ENCODE measurements at places on chromosomes 5 and 9.

DNA sequence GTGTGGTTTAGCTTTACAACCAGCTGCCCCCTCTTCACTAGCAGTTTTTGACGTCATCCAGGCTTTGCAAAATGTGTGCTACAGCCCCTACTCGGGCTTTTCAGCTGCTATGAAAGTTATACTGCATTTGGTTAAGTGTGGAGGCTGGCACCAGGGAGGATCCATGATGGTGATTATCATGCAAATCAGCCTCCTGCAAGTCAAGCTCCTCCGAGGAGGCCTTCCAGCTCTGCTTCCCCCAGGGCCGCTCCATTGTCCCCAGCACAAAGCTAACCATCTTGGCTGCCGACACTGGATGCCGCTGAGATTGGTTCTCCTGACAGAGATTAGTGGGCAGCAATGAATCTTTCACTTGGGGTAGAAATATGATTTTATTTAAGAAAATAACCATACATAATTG lies 159.6 kb downstream of the NR2F1-AS1 start:
- no peak for DNase-seq

GRCh38 chr5:113447498-113448050 lies 12.8 kb upstream of the TSSK1B start:
- DNase-seq, result peak; percentile 50

GRCh38 chr5:150473673-150474358 lies 24.3 kb upstream of the RPS14 start:
- DNase-seq, result no peak

DNA sequence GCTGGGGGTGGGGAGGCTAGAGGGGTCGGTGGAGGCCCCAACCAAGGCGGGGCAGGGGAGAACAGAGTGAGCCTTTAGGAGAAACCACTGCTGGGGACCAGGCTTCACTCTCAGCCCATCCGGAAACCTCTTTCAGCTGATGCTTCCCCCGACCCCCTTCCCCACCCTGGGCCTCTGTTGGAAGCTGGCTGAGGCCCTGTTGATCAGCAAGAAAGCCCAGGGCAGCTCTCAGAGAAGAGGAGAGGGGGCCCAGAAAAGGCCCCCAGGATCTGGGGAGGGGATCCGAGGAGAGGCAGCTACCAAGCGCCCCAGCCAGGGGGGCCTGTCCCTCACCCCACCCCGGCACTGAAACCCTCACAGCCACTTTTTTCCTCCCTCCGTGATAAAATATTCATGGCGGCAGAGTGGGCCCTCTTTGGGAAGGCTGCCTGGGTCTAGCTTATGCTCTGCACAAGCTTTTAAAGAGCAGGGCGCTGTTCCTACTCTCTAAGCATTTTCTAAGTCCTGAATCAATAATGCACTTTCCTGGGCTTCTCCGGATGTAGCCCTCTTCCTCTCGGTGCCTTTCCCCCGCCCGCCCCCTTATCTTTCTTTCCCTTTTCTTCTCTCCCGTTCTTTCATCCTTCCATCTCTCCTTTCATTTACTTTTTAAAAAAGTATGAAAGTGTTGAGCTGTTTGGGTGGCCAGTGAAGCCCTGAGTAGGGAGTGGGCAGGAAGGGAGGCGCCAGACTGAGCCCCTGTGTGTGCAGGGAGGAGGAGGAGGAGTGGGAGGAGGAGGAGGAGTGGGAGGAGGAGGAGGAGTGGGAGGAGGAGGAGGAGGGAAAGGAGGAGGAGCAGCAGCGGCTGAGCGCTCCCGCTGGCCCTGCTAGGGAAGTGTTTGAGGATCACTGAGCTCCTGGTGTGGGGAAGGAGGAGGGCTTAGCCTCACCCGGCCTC lies 23.5 kb downstream of the NTNG2 start:
- no peak for DNase-seq

- peak; percentile 51 for DNase-seq
These were observed 323.4 kb downstream of the CSNK1G3 start for GRCh38 chr5:123835421-123835820.

- DNase-seq, result peak; percentile 34
These were observed 425 bp downstream of the PTPA start for GRCh38 chr9:129111528-129112151.

- no peak for DNase-seq
These were observed 11.4 kb upstream of the ANKRD33B start for GRCh38 chr5:10552183-10553143.

DNA sequence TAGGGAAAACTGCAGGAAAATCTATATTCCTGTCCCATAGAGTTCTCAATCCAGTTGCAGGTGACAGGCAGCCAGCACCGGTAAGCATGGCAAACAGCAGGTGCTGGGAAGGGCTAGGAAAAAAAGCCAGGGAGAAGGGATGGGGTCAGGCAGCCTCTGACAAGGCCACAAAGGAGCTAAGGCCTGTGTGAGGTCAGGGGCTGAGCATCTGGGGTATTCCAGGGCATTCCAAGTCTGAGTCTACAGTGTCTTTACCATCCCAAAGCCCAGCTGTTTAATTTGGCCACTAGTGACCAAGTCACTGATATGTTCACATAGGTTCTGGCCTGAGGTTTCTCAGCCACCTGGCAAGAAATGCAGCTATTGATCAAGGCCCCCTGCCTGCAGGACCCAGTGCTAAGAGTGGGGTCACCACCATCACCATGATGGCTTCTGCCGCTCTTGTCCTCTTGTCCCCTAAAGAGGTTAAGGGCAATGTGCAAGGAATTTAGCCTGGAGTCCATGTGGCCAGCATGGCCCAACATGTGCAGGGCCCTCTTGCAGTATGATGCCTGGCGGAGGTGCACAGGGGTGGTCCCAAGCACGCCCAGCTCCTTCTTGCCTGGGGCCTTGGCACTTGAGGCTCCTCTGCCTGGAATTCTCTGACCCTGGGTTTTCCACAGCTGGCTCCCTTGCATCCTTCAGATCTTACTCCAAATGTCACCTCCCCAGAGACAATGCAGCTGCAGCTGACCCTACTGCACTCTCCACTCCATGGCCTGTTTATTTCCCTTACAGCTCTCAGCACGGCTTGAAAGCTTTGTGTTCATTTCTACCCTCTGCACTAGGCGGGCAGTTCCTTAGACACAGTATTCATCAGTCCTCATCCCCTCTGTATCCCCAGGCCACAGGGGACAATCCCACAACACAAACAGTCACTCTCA lies 213.1 kb downstream of the MSX2 start:
- no peak for DNase-seq

GRCh38 chr9:37197158-37198038 lies 77.0 kb downstream of the ZCCHC7 start:
- DNase-seq, result peak; percentile 7

DNA sequence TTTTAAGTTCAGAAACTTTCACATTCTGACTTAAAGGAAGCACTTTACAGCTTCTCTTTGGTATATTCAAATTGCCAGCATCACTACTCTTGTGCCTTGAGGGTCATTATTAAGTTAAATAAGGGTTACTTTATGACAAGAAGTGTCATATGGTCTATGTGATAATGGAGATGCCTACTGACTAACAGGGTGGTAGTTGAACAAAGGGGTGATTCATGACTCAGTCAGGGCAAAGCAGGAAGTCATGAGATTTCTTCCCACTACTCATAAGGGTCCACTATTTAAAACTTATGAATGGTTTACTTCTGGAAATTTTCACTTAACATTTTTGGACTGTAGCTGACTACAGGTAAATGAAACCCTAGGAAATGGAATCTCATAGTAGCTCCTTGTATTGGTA lies 938.3 kb upstream of the PTPRD start:
- peak; percentile 96 for DNase-seq

- no peak for DNase-seq
These were observed 995.7 kb downstream of the CDH18 start for GRCh38 chr5:18992264-18992663.
